Activated CD4-positive, CD25-positive, alpha-beta regulatory T cell treated with anti-CD3 and anti-CD28 coated beads, Interleukin-2, amount 50 U/mL, for 16 hours (primary cell): ENCODE measurements at places on chromosomes 13 and 19.

DNA sequence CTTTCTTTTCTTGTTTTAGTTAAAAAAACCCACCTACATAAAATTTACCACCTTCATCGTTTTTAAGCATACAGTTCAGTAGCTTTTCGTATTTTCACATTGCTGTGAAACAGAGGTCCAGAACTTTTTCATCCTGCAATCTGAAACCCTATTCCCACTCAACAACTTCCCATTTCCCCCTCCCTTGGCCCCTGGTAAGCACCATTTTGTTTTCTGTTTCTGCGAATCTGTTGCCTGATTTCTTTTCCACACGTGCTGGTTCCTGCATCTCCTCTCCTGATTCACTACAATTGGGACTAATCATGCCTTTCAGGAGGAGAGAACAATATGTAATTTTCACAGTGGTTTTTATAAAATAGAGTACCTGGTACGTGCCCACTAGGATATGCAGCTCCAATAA is 149.2 kb upstream of the RNF113B start:
- no peak for DNase-seq

DNA sequence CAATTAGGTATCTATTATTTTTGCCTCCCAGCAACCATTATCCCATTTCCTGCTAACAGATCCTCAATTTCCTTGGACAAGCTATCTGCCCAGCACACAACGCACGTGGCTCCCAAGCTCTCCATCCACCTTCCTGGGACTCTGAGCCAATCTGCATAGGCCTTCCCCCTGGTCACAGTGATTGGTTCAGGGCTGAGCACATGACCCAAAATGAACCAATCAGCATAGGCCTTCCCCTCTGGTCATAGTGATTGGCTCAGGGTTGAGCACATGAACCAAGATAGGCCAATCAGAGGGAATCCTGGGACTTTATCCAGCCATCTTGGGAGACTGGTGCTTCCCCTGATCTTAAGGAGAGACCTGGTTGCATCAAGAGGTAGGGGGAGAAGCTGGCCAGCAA is 5.8 kb downstream of the CPAMD8 start:
- no peak for DNase-seq

GRCh38 chr19:10008184-10008765 is 2.0 kb downstream of the COL5A3 start:
- no peak for DNase-seq

DNA sequence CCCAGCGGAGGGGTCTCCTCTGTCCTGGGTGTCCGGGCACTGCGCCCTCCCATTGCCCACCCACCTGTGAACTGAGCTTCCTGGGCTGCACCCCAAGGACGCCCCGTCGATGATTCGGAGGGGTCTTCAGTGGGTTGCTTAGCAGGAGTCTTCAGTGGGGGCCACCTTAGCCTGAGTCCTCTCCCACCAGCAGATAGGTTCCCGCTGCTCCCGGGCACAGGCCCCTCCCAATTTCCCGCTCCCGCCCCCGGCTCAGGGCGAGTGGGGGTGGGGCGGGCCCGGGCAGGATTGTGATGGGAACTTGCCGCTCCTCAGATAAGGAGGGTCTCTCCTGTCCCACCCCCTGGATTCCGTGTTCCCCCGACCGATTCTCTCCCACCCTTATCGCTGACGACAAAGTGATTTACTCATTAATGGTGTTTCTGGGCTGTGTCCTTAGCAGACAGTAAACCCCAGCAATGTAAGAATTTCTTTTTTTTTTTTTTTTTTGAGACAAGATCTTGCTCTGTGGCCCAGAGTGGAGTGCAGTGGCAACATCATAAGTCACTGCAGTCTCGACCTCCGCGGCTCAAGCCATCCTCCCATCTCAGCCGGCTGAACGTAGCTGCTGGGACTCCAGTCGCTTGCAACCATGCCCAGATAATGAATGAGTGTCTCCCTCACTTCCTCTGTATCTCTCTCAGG is 655 bp upstream of the S1PR5 start:
- no peak for DNase-seq

- DNase-seq, result no peak
Measured at GRCh38 chr13:92487238-92487637, 739.4 kb upstream of the GPC6 start.

- no peak for DNase-seq
Measured at GRCh38 chr13:45700971-45701900, 884 bp upstream of the CBY2 start.
